ENCODE measurements at places on chromosomes 6 and 20.
A peak's percentile ranks its signal among the peaks of the same experiment; 100 is the strongest.

GRCh38 chr20:50186987-50187402 lies 3.6 kb upstream of the CEBPB start:
- DNase-seq, result no peak

GRCh38 chr6:125962900-125963497 lies 6.4 kb downstream of the HINT3 start:
- DNase-seq, result no peak

DNA sequence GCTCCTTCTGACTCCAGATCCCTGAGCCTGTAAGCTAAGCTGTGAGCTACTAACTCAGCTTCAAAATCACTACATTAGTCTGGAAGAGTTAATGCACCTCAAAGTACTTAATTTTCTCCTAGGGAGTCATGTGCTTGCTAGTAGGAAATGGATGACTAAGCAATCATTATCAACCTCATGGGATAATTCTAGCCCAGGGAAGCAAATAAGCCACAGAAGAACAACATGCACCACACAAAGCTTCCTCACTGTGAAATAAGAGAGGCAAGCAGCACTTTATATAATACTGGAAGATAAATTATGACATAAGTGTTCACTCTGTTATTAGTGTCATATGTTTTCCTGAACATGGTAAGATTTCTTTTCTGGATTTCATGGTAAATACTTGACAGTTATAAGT lies 57.9 kb upstream of the RCAN2 start:
- no peak for DNase-seq

GRCh38 chr20:48275286-48276020 lies 490.2 kb upstream of the SULF2 start:
- no peak for DNase-seq

GRCh38 chr6:93248631-93249030 lies 170.7 kb downstream of the EPHA7 start:
- DNase-seq, result no peak

- no peak for DNase-seq
Observed at GRCh38 chr6:53419026-53419425, 70.3 kb upstream of the ELOVL5 start.

DNA sequence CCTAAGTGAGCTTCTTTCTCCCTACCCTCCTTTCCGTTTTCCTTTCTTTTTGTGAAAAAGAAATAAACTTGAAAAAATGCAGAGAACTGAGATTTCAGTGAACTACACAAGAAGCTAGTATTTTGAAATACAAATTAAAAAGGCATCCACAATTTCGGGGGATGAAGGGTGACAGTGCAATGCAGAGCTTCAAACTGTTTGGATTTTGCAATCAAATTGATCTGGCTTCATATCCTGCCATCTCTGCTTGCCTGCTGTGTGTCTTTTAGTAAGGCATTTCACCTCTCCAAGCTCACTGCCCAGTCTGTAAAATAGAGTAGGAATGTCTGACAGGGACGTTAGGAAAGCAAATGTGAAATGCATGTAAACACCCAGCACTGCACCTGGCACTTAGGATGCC lies 258.0 kb downstream of the HACE1 start:
- no peak for DNase-seq

DNA sequence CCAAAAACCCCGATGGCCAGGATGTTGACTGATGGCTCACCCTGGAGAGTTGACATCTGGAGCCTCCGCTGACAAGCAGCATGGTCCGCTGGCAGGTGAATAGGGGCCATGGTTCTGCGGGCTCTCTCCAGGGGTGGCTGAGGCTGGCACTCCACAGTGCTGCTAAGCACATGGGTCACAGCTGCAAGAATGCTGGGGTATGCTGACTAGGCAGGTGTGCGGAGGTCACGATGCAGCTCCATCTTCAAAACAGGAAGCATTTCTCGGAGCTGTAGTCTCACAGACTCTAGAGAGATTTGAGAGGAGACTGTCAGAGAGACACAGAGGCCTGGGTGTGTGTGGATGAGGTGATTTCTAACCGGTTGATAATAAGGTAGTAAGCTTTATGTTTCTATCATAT lies 341.6 kb downstream of the NRN1 start:
- DNase-seq, result peak; percentile 81

GRCh38 chr6:26533532-26533931 lies 4.6 kb upstream of the HMGN4 start:
- no peak for DNase-seq

DNA sequence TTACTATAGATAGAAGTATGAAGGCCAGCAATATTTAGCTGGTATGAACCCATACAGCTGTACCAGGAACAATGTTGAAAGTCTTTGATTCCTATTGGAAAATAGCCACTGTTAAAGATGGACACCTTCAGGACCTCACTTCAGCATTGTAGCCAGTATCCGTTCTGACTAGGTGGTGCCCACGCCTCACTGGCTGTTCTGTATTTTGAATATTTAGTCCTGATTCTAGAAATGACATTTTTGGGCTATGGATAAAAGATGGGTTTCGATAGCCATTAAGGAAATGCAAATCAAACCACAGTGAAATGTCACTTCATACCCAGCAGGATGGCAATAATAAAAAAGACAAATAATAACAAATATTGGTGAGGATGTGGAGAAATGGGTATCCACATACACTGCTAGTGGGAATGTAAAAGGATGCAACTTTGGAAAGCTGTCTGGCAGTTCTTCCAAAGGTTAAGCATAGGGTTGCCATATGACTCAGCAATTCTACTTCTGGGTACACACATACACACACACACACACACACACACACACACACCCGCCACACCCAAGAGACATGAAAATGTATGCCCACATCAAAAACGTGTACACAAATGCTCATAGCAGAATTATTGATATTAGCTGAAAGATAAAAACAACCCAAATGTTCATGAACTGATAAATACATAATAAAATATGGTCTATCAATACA lies 56.8 kb downstream of the UTRN start:
- no peak for DNase-seq

- DNase-seq, result no peak
Observed at GRCh38 chr20:11917663-11918062, at the start of gene BTBD3. TSS of gene BTBD3 (plus strand) at chr20:11917893. CDS start at chr20:11918276, 383 bp downstream.

DNA sequence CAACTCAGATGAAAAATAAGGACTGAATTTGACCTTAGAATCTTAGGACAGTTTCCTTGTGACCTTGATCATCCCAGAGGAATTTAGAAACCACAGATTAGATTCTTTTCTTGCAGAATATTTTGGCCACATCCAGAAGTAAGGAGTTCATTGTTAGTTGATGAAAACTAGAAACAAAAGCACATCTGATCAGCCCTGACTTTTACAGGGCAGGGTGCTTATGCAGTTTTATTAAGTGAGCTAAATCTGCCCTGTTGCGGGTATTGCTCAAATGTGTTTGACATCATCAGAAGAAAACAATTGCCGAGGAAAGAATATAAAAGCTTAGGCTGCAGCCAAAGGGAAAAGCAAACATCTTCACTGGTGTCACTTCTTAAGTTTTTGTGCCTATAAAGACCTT lies 100.8 kb downstream of the MTFR2 start:
- no peak for DNase-seq

DNA sequence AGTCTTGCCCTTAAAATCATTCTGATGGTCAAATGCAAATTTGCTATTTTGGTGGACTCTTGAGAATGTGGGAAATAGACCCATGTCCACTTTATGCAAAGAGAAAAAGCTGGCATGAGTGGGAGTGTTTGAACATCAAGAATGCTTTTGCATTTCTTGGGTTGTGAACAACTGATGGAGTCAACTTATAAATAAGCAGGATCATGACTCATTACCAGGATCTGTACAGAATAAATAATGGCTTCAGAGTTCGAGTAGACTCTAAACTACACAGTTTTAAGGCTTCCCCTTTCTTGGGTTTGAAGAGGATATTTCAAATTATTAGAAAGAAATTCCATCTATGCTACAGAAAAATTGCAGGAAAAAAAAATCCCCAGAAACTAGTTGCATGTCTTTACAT lies 195.5 kb downstream of the EYA4 start:
- no peak for DNase-seq

DNA sequence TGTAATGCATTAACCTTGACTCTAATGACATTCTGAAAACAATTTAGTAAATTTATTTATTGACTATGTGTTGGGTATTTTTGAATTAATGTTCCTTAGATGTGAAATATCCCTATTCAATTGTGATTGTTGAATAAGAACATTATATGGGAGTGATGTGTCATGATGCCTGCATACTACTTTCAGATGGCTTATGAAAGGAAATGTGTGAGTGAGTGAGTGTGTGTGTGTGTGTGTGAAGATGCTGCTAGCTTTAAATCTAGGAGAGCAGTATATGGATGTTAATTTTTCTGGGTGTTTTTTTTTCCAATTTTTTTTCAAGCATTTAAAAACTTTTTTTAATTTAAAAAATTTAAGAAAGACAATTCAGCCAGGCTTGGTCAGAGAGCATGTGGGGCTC lies 32.5 kb upstream of the NT5E start:
- no peak for DNase-seq

DNA sequence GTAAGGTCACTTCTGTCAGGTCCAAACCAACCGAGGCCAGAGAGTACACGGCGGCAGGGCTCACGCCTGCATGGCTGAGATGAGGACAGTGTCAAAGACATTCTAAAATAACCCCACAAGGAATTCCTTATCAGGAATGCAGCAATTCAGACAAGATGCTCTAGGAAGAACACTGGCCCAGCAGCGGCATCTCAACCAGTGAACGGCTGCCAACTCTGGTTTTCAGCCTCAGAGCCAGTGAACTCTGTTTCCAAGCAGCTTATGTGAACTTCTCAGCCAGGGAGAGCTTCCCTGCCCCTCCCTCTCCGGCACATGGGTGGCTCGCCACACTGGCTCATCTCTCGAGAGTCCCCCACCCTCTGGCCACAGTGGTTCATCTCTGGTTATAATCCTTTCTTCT lies 36.9 kb downstream of the KCNQ2 start:
- no peak for DNase-seq

DNA sequence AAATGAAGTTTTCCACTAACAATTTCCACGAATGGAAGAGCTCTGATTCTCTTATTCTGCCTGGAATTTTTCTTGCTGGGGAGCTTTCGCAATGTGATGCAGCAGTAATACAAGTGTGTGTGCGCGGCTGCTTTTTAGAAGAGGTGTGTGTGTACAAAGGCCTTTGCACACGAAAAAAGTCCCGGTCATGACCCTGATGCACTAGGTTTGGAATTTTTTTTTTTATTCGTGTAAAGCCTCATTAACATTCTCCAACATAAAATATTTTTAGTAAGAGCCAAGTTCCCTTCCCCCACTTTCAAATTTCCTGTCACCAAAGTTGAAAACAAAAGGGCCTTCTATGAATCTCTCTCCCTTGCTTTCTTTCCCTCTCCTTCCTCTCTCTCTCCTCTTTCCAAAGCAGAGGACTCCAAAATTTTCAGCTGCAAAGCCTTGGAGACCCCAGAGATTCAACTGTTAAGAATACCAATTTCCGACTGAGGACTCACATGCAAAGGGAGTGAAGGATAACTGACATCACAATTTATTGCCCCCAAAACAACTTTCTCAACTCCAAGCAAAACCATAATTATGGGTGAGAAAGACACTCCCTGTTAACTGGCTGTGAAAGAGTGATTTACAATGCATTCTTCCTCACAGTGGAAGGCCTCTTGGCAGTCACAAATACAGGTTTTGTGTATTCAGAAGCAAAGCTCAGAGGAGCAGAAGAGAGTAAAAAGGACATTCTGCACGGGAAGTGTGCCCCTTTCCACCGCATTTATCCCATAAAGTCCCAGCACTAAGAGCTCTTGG lies 421.2 kb upstream of the JARID2 start:
- no peak for DNase-seq

GRCh38 chr6:16762268-16762549 lies 949 bp upstream of the ATXN1 start:
- DNase-seq, result no peak

GRCh38 chr6:36839749-36840431 lies 646 bp upstream of the CPNE5 start:
- peak; percentile 12 for DNase-seq

- DNase-seq, result no peak
Observed at GRCh38 chr6:165082636-165083035, 226.8 kb downstream of the C6orf118 start.

DNA sequence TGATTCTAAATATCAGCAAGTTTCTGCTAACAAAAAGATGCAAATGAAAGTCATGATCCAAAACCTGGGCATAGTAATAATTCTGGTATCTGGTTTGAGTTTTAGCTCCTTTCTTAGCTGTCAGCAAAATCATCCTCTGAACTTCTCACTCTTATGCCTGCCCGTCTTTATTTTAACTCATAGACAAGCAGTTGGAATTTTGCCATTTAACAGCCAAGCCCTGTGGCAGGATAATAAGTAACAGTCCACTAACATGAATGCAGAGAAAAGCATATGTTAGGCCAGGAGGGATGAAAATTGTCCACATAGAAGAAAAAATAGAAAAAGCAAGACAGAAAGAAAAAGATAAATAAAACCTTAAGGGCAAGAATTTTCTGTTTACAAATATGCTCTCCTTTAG lies 170.0 kb upstream of the LAMA2 start:
- no peak for DNase-seq

- no peak for DNase-seq
Observed at GRCh38 chr20:1636621-1637020, 16.8 kb upstream of the SIRPB1 start.

DNA sequence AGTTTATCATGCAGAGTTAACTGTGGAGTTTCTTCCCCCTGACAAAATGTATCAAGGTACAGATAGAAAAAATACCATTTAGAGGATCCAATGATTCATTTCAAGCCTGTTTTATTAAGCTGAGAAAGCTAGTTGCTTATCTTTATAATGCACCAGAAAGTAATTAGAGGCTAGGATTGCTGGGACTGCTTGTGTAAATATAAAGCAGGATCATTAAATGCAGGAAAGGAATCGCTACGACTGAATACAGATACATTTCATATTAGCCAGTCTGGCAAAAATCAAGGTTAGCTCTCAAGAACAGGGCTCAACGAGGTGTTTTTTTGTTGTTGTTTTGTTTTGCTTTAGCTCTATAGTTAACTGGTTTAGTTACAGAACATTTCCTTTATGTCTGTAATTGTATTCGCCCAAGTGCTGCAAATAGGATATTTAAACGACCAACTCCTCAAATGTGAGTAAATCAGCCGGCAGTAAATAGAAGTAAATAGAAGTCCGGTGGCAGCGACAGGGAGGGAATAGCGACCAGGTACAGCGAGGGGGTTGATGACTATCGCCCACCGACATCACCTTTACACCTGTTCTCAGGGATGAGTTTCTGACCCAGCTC lies 748 bp downstream of the UBE2J1 start:
- no peak for DNase-seq

All from Jurkat, Clone E6-1 (cell line).